ENCODE measurements at places on chromosomes 13 and 19. TPM values are rescaled to one million over a fixed set of nuclear protein-coding genes. Genes with fewer than 3 reads are reported as not detected.

GRCh38 chr19:34642241-34642640 lies 34.7 kb downstream of the SCGB2B2 start:
- DNase-seq, result no peak
- no peaks in the 10 kb centered on the region for H3K27me3 ChIP-seq
- H3K27ac ChIP-seq, result no peak overlapping the region
- H3K4me1 ChIP-seq, result no peaks in the 10 kb centered on the region

- H3K36me3 ChIP-seq, result no peaks in the 10 kb centered on the region
- no peaks in the 10 kb centered on the region for H3K27me3 ChIP-seq
- H3K27ac ChIP-seq, result no peak overlapping the region
- H3K4me3 ChIP-seq, result no peak overlapping the region
- no peaks in the 10 kb centered on the region for H3K4me1 ChIP-seq
- no peak for DNase-seq
These were observed 10.6 kb downstream of the ZSCAN1 start for GRCh38 chr19:58044391-58044790.

- H3K4me3 ChIP-seq, result peak overlapping the region; percentile 56
- peaks cover 5% of the 10 kb centered on the region for H3K4me1 ChIP-seq
- H3K27me3 ChIP-seq, result no peaks in the 10 kb centered on the region
- no peak overlapping the region for H3K27ac ChIP-seq
- H3K36me3 ChIP-seq, result no peaks in the 10 kb centered on the region
These were observed 3.9 kb downstream of the OSCAR start for GRCh38 chr19:54096617-54097106.

- no peaks in the 10 kb centered on the region for H3K36me3 ChIP-seq
- no peaks in the 10 kb centered on the region for H3K27me3 ChIP-seq
- no peak overlapping the region for H3K4me3 ChIP-seq
- no peak for DNase-seq
- H3K4me1 ChIP-seq, result no peaks in the 10 kb centered on the region
- H3K27ac ChIP-seq, result no peak overlapping the region
These were observed 55.2 kb downstream of the SOX21 start for GRCh38 chr13:94657167-94657566.

DNA sequence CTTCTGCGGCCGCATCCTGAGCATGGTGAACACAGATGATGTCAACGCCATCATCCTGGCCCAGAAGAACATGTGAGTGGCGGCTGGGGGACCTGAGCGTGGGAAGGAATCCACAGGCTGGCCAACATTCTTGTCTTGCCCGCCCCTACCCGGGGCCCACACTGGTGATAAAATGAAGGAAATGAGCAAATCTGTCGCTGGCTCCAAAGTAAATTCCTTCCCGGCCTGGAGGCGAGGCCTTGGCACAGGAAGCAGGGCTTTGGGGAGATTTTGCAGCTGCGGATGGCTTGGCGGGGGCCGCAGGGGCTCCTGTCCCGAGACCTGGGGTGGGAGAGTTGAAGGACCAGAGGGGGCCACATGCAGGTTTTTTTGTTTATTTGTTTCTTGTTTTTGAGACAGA lies 4.4 kb downstream of the KXD1 start:
- H3K36me3 ChIP-seq, result peaks cover 29% of the 10 kb centered on the region
- peaks cover 20% of the 10 kb centered on the region for H3K4me1 ChIP-seq
- no peaks in the 10 kb centered on the region for H3K27me3 ChIP-seq
- peak overlapping the region; percentile 28 for H3K4me3 ChIP-seq

GRCh38 chr13:45521297-45521696 lies 56.6 kb downstream of the COG3 start:
- H3K4me3 ChIP-seq, result no peak overlapping the region
- no peaks in the 10 kb centered on the region for H3K27me3 ChIP-seq
- H3K4me1 ChIP-seq, result no peaks in the 10 kb centered on the region
- H3K36me3 ChIP-seq, result peaks cover 17% of the 10 kb centered on the region
- DNase-seq, result no peak
- peak overlapping the region; percentile 23 for H3K27ac ChIP-seq

- H3K27me3 ChIP-seq, result no peaks in the 10 kb centered on the region
- no peaks in the 10 kb centered on the region for H3K36me3 ChIP-seq
- peak within 1 kb of the TSS; percentile 82 for H3K27ac ChIP-seq
- no peak for DNase-seq
- peaks cover 14% of the 10 kb centered on the region for H3K4me1 ChIP-seq
- H3K4me3 ChIP-seq, result peak within 1 kb of the TSS; percentile 81
These were observed at the start of gene ISYNA1 for GRCh38 chr19:18437491-18438330. Gene ISYNA1, minus strand, starts transcription at chr19:18438133. Its CDS starts 154 bp downstream, at chr19:18437979.

DNA sequence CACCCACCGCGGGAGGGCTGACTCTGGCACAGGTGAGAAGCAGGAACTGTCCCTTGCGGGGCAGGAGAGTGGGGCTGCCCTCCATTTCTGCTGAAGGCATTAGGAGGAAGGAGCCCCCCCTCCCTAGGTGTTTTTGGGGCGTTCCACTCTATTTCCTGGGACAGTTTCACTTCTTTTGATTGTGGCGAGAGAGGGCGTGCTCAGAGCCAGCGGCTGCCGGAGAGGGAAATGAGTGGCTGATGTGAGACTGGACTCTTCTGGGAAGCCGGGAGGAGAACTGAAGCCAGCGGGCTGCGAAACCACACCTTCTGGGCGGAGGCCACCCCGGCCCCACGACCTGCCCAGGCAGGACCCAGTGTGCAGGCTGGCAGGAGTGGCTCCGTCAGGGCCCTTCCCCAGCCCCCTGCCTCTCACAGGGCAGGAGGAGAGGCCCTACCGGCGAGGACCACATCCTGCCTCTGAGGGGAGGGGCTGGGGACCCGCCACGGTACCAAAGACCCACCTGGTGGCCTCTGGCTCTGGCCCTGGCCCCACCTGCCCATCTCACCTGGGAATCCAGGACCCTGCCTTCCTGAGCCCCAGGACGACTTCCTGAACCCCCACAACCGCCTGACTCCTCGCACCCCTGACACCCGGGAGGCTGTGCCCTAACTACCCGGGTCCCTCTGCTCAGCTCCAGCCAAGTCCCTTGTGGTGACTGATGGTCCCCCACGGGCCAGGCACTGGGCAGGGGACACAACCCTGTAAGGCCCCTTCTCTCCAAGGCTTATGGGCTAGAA lies 25.9 kb downstream of the MPND start:
- peaks cover 64% of the 10 kb centered on the region for H3K4me1 ChIP-seq
- peak overlapping the region; percentile 40 for H3K4me3 ChIP-seq
- no peaks in the 10 kb centered on the region for H3K27me3 ChIP-seq
- no peak overlapping the region for H3K27ac ChIP-seq

GRCh38 chr13:20903164-20903475 lies 574 bp upstream of the XPO4 start:
- H3K4me3 ChIP-seq, result peak overlapping the region; percentile 100
- peak overlapping the region; percentile 95 for H3K27ac ChIP-seq
- DNase-seq, result no peak
- H3K36me3 ChIP-seq, result no peaks in the 10 kb centered on the region

DNA sequence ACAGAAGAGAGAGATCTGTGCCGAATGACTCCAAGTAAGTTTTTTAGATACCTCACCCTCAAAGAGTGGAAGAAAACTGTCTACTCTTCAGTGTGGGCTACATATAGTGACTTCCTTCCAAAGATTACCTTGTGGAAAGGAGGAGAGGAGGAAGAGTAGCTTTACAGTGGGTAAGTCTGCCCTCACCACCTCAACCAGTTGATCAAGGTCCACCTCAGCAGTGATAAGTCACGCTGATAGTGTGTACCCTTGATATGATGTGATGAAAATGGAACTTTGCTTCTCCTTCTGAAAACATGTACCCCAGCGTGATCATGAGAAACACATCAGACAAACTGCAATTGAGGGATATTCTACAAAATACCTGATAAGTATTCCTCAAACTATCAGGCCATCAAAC lies 20.6 kb downstream of the KLF5 start:
- H3K27ac ChIP-seq, result no peak overlapping the region
- no peaks in the 10 kb centered on the region for H3K36me3 ChIP-seq
- H3K27me3 ChIP-seq, result no peaks in the 10 kb centered on the region
- no peaks in the 10 kb centered on the region for H3K4me1 ChIP-seq
- no peak for DNase-seq
- H3K4me3 ChIP-seq, result no peak overlapping the region

DNA sequence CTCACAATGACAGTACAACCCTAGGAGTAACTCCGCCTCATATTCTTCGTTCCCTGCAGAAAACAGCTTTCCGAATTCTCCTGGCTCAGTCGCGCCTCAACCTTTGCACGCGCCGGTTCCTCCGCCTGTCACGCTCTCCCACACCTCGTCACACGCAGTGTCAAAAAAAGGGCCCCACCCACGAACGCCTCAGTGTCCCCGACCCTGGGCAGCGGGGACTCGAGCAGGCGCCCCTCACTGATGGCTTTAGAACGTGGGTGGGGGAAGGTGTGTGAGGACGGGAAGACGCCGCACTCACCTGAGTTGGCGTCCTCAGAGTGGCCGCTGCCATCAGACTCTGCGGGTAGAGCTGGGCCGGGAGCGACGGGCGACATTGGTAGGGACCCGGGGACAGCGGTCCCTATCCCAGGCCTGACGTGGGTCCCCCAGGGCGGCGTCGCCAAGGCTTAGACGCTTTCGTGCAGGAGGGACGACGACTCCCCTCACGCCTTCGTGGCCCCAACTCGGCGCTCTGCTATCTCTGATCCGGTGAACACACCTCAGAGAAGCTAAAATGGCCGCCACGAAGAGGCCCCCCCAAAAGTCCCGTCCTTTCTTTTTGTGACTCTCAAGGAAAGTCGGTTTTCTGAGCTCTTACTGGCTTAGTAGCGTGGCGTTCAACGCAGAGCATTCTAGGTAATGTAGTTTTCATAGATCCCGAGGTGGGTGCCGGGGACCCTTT lies at the start of gene ZNF154:
TSS of gene ZNF154 (minus strand) at position 564 of the 721 bp plus-strand sequence. CDS start at position 331, 233 bp downstream.
- H3K4me3 ChIP-seq, result peak within 1 kb of the TSS; percentile 73
- no peak within 1 kb of the TSS for H3K27ac ChIP-seq
- H3K27me3 ChIP-seq, result no peaks in the 10 kb centered on the region
- no peak for DNase-seq

DNA sequence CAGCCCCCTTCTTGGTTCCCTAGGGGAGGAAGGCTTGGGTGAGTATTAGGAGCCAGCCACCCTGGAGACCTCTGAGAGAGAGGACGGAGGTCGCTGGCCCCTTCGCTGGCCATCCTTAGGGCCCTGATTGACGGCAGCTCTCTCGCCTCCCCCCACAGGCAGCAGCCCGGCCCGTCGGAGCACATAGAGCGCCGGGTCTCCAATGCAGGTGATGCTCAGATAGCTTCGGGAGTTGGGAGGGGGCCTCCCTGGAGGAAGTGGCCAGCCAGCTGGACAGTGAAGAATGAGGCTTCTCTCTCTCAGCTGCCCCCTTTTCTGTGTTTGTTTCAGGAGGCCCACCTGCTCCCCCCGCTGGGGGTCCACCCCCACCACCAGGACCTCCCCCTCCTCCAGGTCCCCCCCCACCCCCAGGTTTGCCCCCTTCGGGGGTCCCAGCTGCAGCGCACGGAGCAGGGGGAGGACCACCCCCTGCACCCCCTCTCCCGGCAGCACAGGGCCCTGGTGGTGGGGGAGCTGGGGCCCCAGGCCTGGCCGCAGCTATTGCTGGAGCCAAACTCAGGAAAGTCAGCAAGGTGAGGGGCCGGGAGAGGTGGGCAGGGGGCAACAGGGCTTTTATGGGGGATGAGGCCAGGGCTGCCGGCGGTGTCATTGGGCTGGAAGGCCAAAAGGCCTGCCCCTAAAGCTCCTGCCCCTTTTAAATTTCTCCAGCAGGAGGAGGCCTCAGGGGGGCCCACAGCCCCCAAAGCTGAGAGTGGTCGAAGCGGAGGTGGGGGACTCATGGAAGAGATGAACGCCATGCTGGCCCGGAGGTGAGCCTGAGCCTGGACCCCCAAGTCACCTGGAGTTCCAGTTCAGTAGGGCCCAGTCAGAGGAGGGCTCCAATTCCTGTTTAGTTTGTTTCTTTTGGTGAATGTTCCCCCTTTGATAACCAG lies 15.0 kb downstream of the VASP start:
- H3K4me3 ChIP-seq, result no peak overlapping the region
- peaks cover 74% of the 10 kb centered on the region for H3K36me3 ChIP-seq
- H3K4me1 ChIP-seq, result peaks cover 37% of the 10 kb centered on the region
- no peaks in the 10 kb centered on the region for H3K27me3 ChIP-seq
- no peak overlapping the region for H3K27ac ChIP-seq
- no peak for DNase-seq

DNA sequence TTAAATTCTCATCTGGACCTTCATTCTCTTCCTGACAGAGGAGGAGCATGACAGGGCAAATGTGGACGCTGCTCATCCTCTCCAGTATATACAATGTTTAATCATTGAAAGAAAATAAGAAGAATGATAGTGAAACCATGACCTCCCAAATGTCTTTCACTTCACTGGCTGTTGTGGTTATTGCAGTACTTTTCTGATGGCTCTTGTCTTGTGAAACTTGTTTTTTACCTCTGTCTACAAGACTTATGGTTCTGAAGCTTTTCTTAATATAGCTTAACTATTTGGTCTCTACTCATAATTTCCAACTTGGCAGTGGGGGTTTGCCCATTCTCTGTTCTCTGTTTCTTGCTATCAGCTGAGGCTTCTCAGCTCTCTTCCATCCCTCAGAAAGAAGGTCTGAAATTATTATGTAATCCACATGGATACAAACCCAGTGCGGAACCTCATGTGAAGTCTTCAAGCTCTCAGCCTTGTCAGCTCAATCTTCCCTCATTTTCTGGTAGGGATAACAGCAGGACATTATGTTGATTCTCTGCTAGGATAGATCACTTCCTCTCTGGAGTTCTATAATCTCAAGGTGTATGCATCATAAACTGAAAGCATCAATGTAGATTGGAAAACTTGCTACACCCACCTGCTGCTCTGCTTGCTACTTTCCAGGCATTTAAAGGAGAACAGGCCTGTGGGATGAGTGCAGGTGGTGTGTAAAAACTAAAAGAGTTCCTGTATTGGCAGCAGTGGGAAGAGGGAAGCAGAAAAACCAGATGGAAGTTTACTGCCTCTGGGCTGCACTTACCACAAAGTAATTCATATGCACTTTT lies 250.3 kb upstream of the HTR2A start:
- H3K27me3 ChIP-seq, result no peaks in the 10 kb centered on the region
- no peak overlapping the region for H3K4me3 ChIP-seq
- DNase-seq, result no peak
- no peak overlapping the region for H3K27ac ChIP-seq

Gene C19orf85
- not detected for total RNA-seq

Gene MAMSTR
- total RNA-seq, result not detected

Gene DAND5
- total RNA-seq, result not detected

Gene GRIK5
- 24.8 TPM for total RNA-seq
